ENCODE measurements at places on chromosomes 2 and 18.

DNA sequence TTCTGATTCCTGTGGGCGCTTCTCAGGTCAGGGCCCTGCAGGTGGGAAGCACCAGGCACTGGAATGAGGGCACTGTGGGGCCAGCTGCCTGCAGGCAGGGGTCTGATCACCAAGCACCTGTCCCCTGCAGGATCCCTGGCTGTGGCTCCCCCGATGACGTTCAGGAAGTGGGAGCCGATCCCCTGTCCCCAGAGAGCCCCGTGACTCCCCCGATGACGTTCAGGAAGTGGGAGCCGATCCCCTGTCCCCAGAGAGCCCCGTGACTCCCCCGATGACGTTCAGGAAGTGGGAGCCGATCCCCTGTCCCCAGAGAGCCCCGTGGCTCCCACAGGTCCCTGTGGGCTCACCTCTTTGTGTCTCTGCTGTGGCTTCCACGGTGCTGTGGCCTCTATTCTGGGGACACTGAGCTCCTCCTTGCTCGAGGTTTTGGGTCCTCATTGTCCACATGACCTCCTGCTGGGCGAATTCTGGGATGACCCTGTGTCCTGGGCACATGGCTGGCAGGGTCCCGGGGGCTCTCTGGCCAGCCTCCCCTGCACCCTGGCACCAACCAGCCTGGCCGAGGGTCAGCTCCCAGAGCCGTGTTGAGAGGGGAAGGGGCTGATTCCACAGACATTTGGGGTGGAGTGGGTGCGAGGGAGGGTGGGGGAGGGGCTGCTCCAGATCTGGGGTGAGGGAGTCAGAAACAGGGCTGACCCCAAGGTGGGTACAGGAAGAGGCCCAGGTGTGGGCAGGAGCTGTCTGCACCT, 4.8 kb downstream of the NEU4 start:
- DNase-seq, result peak; percentile 33

- DNase-seq, result no peak
These were observed 353.8 kb upstream of the SPRED2 start for GRCh38 chr2:65786007-65786717.

DNA sequence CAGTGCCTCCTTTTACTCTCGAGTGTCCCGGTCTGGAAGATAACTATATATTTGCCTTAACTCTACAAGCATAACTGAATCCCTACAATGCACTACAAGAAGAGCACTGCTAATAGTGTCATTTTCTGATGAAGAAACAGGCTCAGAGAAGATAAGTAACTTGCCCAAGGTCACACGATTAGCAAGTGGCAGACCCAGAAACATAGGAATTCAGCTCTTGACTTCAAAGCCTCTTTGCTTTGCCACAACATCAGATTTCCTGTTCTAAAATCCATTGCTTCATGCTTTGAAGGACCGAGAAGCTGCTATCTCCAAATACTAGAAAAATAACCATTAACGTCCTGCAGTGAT, 65.6 kb downstream of the HS1BP3 start:
- DNase-seq, result no peak

GRCh38 chr2:133265432-133265949, 302.8 kb downstream of the NCKAP5 start:
- DNase-seq, result no peak

- DNase-seq, result no peak
These were observed 988.3 kb upstream of the GYPC start for GRCh38 chr2:125667630-125668029.

- no peak for DNase-seq
These were observed 108.2 kb upstream of the MYCN start for GRCh38 chr2:15832030-15832709.

DNA sequence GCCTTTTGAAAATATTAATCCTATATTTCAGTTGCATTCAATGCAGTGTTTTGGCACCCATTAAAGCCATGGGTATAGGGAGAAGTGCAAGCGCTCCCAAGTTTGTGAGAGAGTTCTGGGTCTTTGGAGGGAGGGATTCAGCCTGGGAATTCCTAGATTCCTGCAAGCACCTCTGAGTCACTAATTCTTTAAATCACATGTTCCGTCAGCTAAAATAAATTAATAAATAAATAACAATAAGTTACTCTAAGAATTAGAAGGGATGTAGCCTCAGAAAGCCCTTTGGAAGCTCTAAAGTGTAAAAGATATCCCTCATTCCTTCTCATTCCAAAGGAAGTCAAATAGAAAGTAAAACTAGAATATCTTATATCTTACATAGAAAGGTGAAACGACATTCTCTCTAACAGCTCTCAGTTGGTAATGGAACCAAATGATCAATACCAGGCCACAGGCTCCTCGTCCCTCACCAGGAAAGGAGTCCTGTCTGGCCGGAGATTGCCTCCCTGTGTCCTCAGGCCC, 222.4 kb upstream of the RBBP8 start:
- DNase-seq, result no peak

GRCh38 chr18:45332871-45333270, 282.4 kb upstream of the SLC14A2 start:
- no peak for DNase-seq

- no peak for DNase-seq
These were observed 97.7 kb downstream of the CAPN13 start for GRCh38 chr2:30709516-30709915.

DNA sequence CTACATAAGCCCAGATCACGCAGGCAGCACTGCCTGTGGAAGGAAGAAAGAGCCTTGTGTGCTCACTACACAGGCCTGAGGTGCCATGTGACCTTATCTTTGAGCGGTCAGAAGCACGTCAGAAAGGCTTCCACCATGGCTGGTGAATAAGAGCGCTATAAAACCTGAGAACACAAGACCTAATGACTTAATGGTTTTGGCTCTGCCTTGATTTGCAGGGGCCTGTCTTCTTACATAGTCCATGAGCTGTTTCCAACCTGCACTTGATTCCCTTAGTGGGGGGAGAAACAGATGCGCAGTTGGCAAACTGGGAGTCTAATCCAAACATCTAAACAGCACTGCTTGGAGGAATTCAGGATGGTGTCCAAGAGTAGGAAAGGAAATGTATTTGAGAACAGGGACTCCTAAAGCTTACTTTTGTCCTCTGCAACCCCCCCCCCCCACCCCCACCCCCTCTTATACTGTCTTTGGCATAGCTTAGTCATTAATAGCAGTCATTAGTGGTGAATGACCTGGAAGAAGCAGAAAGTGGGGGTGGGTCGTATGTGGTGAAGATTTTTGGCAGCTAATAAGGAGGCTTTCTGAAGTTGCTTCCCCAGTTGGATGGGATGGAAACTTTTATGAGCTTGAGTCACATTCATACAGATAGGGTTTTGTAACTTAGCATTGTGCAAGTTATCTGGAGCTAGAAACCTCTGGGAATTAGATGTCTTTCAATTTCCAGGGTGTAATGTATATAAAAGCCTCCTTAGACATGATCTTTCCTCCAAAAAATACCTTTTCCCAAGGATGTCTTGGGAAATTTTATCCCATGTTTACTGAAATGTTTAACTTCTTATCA, 454.1 kb downstream of the MEIS1 start:
- DNase-seq, result no peak

- no peak for DNase-seq
These were observed 55.1 kb upstream of the SIX3 start for GRCh38 chr2:44886414-44886813.

DNA sequence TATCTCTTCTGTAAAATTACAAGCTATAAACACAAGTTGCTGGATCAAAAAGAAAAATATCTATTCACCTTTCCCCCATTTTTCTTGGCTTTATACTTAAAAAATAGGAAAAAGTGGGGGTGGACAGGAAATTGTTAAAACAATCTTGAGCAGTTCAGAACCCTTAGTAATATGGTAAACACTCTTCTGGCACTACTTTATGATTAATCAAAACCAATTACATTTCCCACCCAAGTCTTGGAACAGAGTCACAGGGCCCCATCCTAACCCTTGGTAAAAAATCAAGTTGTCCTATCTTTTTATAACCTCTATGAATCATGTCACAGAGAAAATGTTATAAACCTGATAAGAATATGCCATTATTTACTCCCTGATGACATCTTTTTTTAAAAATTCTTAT, 328.2 kb upstream of the LYPD1 start:
- no peak for DNase-seq

DNA sequence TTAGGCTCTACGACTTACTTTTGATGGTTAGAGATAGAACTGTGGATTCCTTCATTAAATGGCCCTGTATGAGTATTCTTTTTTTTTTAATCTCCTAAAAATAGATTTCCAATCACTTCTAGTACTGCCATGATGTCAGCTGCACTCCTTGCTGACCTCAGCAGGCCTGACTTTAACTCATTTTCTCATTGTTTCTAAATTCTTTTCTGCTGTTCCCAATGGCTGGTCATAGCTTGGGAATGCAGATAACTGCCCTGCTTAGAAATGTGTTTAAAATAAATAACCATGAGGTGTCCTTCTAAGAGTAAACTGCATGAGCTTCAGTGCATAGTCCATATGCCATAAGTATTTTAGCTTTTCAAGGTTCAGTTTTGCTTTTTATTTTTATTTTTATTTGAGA, 15.7 kb downstream of the CCDC85A start:
- DNase-seq, result no peak

DNA sequence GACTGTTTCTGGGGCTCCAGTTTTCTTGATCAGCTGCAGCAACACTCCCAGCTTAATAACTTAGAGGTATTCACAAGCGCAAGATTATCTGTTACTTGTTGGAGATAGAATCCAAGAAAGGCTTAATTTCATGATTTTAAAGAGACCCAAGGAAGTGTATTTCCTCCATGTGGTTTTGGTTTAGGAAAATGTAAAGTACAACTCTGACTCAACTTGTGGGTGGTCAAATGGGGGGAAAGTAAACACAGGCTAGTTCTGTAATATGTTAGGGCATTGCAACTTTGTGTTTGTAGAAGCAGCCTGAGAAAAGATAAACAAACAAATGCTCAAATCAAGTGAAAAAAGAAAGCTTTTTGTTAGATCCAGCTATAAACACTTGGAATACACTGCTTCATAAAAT, 90.1 kb upstream of the COL3A1 start:
- no peak for DNase-seq

GRCh38 chr18:52431683-52432082, 91.7 kb downstream of the DCC start:
- no peak for DNase-seq

- no peak for DNase-seq
These were observed 100.6 kb downstream of the CDK15 start for GRCh38 chr2:201906777-201907562.

- no peak for DNase-seq
These were observed 24.4 kb upstream of the ONECUT2 start for GRCh38 chr18:57410749-57411148.

DNA sequence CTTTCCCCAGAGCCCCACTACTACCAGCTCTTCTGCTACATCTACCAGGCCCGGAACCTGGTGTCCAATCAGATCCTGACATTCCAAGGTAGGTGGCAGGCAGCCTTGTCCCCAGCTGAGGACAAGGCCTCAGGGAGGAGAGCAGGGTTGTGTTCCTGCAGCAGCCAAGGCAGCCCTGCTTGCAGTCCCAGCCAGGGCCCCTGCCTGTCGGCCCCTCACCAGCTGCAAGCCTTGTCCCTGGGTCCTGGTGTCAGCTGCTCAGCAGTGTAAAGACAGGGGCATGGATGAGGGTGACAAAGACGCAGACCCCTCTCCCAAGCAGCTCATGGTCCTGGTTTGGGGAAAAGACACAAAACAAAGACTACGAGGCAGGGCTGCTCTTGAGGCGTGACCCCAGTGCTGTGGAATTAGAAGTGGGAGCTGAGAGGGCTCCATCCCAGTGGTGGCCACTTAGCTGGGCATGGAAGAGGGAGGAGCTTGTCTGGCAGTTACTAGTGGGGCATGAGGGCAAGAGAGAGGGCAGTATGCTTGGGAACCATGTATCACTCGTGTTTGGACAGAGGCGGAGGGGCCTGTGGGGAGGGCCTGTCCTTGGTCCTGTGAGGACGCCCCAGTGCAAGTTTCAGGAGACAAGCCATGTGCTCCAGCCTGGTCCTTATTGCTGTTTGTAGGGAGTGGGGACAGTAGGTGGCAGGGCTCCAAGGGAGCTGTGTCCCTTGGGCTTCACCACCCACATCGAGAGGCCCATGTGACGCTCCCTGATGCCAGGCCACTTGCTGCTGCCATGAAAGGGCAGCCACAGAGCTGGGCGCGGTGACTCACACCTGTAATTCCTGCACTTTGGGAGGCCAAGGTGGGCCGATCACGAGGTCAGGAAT, 47.5 kb downstream of the LMAN2L start:
- DNase-seq, result no peak

DNA sequence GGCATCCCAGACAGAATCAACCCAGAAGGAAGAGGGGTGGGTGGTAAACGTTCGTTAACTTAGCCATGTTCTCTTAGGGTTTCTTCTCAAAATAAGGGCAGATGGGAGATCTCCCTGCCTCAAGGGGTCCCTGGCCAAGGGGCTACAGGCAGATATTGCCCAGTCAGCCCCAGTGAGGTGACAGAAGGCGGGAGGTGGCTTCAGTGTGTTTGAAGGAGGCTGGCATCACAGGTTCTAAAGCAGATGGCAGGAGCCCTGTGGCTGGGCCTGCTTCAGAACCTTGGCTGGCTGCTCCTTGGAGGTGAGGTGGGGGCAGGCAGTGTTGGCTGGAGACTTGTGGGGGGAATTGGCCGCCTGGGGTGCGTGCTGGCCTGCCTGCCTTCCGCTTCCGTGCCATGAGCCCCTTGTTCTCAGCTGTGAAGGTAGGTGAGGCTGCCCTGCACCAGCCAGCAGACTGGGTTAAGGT, 23.5 kb downstream of the HPCAL1 start:
- no peak for DNase-seq

DNA sequence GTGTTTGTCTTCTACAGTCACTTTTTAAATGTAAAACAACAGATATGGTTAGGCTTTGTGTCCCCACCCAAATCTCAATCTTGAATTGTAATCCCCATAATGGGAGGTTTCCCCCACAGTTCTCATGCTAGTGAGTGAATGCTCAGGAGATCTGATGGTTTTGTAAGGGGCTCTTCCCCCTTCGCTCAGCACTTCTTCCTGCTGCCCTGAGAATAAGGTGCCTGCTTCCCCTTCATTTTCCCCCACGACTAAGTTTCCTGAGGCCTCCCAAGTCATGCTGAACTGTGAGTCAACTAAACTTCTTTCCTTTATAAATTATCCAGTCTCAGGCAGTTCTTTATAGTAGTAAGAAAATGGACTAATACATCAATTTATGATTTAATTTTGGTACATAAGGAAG, 118.0 kb upstream of the SNTG2 start:
- DNase-seq, result no peak

DNA sequence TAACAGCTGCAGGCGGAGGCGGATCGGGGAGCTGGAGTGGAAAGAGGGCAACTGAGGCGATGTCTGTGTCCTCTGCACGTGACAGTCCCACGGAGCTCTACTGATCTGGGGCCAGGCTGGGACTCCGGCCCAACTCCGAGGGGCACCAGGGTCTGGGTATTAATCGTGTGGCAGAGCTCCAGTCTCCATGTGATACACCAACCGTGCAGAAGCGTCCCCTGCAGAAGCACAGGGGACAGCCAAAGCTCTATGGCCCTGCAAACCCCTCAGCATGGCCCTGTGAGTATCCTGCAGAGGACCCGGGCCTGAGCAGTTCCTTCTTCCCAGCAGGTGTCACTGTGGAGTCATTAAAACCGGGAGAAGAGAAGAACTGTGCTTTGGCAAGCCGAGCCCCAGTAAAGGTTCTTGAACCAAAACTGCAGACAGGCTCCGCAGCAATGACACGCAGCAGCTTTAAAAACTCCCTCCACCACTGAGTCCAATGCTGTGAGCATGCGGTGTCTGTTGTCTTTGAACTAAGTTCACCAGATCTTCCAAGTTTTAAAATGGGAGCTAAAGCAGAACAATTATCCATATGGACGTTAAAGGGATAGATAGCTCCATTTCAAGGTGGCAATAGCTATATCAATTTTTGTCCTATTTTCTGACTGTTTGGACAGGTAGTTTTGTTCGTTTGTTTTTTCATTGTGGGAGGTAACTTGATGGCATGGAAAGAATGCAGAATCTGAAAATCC, 79.4 kb downstream of the TMEM182 start:
- DNase-seq, result peak; percentile 18

GRCh38 chr18:46395795-46396194, 261.2 kb downstream of the LOXHD1 start:
- DNase-seq, result no peak

Measured in CD4-positive, alpha-beta T cell treated with Interleukin-4 for 1 hour (primary cell).